ENCODE measurements at places on chromosomes 7 and 10.

DNA sequence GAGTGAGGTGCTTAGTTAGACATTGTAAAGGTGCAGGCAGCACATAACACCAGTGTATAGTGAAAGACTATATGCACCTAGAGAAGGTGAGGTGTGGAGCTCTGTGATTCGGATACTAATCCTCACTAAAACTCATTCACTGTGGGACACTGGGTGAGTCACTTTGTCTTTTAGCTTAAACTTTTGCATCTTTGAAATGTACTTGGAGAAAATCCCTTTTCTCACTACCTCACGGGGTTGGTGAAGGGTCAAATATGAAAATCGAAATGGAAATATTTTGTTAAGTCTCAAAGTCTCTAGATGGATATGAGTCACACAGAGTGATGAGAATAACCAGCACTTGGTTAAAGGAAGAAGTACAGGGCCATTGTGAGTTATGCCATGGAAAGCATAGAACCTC, 38.0 kb downstream of the MDFIC start:
- DNase-seq = no peak

GRCh38 chr10:133405272-133405671, 11.3 kb downstream of the MTG1 start:
- no peak for DNase-seq

- no peak for DNase-seq
Observed at GRCh38 chr7:148847815-148848734, 36.0 kb downstream of the EZH2 start.

GRCh38 chr7:104984585-104985258, 29.3 kb upstream of the KMT2E start:
- DNase-seq = no peak

DNA sequence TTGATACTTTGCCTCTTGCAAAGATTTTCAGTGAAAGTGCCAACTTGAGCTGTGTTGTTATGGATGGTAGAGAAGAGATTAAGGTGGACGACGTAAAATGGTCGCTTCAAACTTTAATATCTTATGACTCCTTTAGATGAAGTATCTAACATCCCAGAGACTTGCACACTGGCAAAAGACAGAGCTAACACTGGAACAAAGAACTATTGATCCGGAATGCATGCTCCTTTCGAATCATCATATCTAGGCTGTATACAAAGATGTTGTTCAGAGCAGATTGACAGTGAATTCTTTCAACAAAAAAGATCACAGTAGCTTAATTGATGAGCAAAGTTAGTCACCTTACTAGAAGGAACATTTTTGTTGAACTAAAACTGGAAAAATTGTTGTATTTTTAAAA, 592.7 kb downstream of the NXPH1 start:
- DNase-seq = no peak

DNA sequence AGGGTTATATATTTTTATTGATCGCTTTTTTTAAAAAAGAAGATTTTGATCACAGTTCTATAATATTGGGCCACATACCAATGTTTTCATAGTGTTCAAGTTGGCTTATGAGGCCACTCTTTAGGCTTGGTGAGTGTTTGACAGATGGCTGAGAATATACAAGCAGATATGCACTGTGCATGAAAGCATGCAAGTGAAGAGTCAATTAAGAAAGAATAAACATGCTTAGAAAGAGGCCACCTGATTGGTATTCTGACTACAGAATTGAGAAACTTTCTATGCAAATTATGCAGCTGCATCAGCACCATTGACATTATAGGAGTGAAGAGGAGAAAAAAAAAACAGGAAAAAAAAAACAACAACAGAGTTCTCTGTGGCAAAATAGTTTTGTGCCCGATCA, 39.9 kb downstream of the CABCOCO1 start:
- no peak for DNase-seq

DNA sequence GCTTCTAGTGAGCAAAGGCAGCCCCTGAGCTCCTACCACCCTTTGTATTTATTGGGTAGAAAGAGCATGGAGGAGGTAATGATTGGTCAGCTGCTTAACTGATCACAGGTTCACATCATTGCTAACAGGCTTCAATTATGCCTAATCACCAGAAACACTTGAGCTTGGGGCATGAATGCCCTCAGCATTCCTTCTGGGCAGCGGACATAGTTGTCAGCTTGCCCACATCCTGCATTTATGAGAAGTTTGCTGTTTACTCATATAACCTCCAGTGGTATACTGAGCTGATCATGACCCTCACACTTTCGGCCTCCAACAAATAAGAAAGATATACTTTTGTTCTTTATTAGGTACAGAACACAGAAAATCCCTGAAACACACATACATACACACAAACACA, 140.3 kb upstream of the ODAD2 start:
- DNase-seq = no peak

DNA sequence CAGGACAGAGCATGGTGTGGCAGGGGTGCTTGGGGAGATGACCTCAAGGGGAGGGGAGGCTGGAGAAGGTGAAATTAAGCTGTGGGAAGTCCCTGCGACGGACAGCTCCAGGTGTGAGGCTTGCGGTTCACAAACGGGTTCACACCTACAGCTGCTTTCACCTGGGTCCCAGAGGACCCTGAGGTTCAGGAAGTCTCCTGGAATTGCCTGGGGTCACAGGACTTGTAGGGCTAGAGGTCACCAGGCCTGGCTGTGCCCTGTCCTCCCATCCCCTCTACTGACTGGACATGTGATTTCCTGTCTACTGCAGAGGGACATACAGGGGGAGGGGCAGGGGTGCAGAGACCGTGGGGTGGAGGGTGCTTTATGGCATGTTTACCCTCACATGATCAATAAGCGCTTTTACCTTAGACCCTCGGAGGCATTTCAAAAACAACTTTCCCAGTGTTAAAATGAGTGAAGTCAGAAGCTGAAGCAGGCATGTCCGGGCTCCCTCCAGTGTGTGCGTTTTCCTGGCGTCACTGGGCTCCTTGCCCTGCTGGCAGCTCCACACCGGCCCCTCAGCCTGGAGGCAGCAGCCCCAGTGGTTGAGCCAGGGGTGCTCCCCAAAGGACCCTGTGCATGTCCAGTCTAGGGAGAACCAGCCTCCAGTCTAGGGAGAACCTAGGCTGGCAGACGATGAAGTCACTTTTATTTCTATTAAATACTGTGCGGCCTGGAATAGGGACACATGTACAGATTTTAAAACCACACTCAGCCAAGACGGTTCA, 66.6 kb upstream of the IGFBP3 start:
- DNase-seq = no peak

DNA sequence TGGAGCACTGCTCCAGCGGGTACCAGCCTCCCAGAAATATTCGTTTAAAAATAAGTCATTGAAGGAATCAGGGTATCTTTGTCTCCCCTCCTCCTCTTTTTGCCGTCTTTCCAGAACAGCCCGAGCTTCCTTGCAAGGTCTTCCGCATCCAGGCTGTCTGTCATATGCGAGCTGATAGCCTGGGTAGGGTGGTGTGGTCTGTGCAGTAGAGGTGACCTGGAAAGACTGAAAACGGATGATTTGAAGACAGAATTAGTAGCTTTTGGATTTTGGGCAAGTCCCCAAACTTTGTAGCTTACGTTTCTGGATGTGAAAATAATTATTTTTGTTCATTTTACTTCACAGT, 480 bp downstream of the VPS50 start:
- no peak for DNase-seq

DNA sequence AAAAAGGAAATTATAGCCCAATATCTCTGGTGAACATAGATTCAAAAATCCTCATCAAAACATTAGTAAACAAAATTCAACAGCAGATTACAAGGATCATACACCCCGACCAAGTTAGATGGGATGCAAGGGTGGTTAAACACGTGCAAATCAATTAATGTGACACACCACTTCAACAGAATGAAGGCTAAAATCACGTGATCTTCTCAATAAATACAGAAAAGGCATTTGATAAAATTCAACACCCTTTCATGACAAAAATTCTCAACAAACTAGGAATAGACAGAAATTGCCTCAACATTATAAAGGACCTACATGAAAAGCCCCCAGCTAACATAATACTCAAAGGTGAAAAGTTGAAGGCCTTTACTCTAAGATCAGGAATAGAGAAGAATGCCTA, 590.8 kb upstream of the FZD8 start:
- no peak for DNase-seq

DNA sequence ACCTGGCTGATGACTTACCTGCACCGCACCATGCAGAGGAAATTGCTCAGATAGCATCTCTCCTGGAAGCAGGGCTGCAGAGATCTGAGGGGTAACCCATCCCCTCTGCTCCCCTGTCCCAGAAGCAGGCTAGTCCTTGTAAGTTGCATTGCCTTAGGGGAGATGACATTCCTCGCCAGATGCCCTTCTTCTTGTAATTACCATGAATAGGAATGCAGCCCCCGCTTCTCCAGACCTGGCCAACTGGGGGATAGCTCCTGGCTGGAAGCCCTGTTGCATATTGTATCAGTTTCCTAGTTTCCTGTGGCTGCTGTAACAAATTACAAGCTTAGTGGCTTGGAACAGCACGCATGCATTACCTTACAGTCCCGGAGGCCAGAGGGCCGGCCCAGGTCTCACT, 47.5 kb upstream of the EN2 start:
- no peak for DNase-seq

GRCh38 chr10:119480667-119481066, 61.9 kb downstream of the RGS10 start:
- DNase-seq = no peak

- no peak for DNase-seq
Observed at GRCh38 chr10:122882766-122883165, 3.4 kb upstream of the FAM24B start.

GRCh38 chr10:116989439-116989838, 15.5 kb downstream of the SHTN1 start:
- no peak for DNase-seq

DNA sequence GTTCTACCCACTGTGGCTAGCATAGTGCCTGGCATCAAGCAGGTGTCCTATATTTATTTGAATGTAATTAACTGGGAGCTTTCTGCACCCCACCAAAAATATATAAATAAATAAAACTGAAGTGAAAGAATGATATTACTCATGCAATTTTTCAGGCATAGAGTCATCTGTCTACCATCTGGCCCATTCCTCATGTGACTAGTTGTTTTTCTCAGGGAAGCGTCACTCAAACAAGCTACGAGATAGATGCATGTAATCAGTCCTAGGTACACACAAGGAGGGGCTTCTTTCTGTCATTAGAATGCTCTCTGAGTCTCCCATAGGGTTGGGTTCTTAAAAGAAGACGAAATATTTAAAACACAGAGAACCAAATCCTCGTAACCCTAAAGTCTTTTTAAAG, 255.5 kb upstream of the KMT2E start:
- no peak for DNase-seq

- no peak for DNase-seq
Observed at GRCh38 chr7:42991024-42991423, 58.8 kb downstream of the MRPL32 start.

DNA sequence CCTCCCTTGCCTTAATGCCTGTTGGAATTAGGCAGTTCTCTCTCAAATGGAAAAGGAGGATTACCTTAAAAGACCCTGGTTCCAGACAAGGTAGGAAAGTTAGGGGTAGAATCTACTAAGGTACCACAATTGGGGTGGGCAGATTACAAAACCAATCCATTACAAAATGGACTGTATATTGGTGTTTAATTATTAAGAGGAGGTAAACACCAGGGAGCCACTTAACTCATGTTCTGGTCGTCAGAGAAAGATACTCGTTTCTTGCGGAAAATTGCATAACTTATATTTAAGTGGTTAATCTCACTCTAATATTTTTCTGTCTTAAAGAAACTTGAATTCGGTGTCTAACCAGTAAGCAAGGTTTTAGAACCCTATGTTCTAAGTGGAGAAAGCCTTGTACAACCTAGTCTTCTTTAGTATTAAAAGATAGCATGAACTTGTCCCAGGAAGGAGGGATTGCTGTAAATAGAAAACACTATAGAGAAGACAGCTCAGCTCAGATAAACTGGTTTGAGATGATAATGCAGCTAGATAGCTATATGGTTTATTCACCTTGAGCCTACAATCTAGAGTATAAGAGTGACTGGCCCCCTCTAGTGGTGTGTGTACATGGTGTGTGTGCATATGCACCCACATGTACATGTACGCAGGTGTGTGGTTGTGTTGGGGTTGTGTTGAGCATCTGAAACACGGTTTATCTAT, 58.0 kb upstream of the STRIP2 start:
- DNase-seq = peak; percentile 40

GRCh38 chr7:91347290-91347689, 83.1 kb downstream of the FZD1 start:
- no peak for DNase-seq

Measured in activated CD4-positive, alpha-beta T cell treated with anti-CD3 and anti-CD28 coated beads for 24 hours (primary cell).